Coronary artery (tissue), 2 donors: ENCODE measurements at places on chromosomes 1 and 21.

DNA sequence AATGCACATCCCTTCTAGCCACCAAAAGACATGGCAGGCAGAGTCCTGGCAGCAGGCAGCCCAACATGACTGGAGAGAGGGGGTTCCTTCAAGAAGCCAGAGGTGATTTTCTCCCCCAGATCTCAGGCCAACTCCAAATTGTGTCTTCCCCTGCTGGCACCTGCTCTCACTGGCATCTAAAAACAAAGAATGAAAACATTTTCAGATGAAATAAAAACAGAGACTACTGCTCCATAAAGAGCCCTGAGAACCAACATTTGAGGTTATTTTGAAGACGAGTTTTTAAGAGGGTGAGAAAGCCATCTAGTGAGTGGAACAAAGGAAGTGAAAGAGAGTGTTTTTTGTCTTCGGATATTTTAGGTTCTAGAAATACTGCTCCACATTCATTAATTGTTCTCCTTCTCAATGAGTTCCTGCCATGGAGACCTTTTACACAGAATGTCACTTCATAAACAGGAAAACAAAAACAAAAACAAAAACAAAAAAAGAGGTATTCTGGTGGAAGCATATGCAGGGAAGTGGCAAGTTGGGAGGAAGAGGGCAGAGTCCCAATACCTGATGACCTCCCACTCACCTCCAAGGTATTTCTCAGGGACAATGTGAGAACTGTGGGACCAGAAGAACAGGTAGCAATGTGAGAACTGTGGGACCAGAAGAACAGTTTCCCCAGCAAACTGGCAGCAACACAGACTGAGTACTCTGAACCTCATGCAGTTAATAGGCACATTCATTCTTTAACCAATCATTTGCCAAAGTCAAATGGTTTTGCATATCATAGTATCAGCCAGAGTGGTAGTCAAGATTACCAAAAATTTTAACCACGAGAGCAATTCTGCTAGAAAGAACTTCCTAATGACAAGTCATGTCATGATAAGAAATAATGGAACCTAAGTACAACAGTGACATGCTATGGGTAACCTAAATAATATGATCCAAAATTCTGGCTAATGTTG, 50.0 kb downstream of the KIAA0319L start:
- DNase-seq = no peak

DNA sequence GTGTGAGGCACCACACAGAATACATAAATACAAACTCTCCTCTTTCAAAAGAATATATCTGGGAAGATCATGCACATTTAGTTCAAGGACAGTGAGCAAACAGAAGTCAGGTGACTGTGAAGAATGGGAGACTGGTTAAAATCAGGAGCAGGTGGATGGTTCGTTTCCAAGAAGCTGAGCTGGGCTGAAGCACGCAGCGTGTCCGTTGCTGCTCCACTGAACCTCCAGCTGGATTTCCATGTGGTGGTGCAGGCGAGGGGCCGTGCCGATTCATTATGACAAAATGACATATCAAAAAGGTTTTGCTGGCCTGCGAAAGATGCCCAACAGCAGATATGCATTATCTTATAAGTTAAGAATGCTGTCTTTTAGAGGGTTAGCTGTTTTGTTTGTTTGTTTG, 66.0 kb downstream of the OLIG1 start:
- no peak for DNase-seq

DNA sequence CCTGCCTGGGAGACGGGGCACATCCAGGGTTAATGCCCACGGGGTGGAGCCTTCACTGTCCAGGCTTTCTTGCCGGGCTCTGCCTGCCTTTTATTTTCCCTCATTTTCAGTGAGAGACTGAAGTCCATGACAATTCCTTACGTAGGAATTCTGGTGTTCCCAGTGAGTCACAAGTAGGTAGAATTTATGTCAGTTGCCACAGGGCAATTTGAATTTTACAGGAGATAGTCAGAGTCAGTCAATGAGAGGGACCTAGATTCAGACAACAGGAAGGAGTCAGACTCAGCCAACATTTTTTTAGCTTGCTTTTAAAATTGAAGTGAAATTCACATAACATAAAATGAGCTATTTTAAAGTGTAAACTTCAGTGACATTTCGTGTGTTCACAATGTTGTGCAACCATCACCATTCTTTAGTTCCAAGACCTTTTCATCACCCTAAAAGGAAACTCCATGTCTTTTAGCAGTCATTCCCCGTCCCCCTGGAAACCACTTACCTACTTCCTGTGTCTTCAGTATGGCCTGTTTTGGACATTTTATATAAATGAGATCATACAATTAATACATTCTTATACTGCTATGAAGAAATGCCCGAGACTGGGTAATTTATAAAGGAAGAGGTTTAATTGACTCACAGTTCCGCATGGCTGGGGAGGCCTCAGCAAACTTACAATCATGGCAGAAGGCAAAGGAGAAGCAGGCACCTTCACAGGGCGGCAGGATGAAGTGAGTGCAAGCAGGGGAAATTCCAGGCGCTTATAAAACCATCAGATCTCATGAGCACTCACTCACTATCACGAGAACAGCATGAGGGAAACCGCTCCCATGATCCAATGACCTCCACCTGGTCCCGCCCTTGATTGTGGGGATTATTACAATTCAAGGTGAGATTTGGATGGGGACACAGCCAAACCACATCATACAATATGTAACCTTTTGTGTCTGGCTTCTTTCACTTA, 14.6 kb downstream of the AJAP1 start:
- DNase-seq = no peak

DNA sequence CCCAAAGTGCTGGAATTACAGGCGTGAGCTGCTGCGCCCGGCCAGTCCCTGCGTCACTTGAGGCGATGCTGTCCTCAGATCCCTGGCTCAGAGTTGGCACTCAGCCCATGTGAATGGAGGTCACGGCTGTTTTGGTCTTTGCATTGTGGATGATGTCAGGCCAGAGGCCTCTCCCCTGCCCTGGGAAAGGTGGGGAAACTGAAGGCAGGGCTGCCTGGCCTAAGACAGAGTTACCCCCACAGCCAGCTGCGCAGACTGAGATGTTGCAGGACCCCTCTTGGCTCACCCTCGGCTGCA, 821 bp downstream of the MASP2 start:
- no peak for DNase-seq

DNA sequence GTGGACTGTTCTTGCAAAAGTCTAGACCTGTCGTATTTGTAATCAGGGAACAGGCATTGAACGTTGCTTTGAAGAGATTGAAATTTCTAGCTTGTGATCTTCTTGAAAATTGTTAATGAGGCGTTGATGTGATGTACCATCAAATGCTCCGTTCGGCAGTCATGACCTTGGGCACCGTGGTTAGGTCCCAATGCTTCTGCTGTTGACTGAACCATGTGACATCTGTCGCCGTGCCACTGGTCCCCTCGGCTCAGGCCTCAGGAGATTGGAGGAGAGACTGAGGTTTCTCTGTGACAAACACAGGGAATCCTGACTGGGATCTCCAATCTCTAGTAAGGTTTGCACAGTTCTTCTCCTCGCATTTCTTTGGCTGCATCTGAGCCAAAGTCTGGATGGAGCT, 18.1 kb upstream of the KCNAB2 start:
- no peak for DNase-seq

DNA sequence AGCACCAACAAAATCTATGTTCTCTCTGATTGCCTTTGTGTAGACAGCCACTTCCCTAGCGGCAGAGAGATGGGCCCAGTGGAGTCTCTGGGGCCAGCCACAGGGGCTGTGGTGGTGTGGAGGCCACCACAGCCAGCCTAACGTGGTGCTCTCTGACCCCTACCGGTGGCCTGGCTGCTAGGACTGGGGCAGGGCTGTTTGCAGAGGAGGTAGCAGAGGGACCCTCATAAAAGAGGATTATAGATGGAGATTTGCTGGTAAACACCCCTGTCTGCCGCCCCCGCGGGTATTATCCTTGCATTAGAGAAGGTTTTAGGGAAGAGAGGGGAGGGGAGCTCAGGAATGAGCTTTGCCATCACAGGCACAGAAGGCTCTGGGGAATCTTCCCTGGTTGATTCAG, 310.3 kb upstream of the VAMP3 start:
- DNase-seq = no peak

DNA sequence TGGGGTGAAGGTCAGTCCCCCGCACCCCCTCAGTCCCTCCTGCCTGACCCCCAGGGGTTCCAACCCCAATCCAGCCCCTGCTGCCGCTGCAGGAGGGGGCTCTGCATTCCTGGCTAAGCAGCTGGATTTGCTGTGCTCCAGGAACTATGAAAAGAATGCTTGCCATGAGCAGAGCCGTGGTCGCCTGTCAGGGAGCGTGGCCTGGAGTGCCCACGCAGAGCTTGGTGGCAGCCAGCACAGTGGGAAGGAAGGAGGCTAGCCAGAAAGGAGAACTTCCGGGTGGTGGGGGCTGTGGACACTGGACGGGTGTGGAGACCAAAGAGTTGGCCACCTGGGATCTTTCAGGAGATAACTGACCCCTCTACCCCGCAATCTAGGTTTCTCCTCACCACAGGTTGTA, 5.6 kb downstream of the COL8A2 start:
- DNase-seq = no peak

- no peak for DNase-seq
Measured at GRCh38 chr1:230542054-230542453, 100.2 kb upstream of the COG2 start.

- DNase-seq = no peak
Measured at GRCh38 chr21:42307106-42307505, 8.1 kb downstream of the TFF3 start.
